ENCODE measurements at places on chromosomes 13 and 19.

DNA sequence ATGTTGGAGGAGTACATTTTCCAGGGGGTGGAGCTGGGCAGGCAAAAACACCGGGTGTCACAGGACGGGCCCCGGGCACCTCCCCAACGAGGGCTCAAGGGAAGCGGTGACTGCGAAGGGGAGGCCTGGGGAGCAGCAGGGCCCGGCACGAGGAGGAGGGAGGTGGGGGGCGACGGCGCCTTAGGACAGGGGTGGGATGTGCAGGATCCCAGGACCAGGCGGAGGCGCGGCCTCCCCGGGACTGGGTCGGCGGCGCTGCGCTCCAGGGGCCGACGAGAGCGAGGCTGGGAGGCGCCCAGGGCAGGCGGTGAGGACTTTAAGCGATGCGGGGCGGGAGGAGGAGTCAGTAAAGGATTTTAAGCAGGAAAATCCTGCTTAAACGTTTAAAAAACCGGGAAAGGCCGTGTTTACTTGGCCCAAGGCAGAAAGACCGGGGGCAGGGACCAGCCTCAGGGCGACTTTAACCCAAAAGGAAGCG, 427 bp downstream of the ZNF160 start:
- no peak for DNase-seq

- DNase-seq, result no peak
These were observed 37.5 kb downstream of the SUGP2 start for GRCh38 chr19:18995804-18996241.

DNA sequence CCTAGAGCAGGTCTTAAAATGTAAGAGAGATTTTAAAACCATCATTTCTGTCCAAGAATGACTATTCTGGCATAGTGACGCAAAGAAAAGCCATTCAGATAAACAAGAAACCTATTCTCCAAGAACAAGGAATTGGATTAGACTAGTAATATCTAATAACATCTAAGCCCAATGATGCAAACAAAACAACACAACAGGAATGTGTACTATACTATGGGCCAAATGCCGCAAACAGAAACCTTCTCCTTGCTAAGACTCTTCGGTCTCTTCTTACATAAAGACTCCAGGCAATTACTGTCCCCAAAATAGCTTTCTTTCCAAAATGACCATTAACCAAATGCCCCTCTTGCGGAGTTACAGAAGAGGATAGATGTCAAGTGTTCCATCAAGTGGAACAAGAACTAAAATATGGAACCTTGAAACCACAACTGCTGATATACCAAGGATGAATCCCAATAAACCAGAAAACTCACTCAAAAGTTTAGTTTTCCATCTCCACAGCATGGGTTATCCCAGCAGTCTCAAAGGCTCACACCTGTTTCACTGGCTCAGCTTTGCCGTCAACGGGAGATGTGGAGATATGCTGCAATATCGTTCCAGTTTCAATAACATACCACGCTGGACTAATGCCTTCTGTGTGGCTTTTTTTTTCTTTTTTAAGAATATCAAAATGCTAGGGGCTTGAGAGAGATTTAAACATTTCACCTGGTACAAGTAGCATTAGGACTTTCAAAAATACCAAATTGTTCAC, 76.2 kb downstream of the FOXO1 start:
- DNase-seq, result no peak

DNA sequence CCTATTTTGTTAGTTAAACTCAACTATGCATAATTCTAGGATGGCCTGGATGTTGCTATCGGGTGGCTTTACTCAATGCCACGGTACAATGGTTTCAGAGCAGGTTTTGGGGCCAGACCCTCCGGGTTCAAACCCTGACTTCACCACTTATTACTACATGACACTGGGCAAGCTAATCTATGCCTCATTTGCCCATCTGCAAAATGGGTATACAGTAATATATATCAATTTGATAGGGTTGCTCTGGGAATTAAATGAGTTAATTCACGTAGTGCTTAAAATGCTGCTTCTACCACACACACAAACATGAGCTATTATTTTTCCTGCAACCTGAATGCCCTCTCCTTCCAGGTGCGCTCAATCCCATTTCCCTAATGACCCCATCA, 839 bp downstream of the ESD start:
- DNase-seq, result no peak

DNA sequence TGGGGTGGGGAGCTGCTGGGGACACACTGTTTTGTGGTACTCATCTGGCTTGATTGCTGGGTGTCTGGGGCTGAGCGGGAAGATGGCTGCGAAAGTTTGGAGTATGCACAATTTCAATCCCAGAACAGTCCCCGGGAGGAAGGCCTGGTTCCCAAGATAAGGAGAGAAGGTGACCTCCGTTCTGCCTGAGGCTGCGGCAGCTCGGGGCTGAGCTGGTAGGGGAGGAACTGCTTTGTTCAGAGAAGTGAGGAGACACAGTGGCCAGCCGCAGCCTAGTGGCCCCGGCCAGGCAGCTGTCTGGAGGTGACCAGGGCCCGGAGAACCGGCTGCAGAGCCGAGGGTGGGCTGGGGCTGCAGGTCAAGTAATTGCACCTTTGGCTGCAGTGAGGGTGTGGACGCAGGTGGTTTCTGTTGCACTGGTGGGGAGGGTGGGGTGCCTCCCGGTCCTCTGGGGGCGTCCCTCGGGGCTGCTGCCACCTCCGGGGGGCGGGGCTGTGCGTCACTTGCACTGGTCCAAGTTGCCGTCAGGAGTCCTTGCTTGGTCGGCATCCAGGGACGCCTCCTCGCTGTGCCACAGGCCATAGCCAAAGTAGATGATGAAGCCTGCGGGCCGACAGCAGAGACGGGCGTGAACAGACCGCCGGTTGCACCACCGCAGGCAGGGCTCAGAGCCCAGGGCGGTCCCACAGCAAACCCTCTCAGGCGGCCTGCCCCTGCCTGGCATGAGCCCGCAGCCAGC, 81.3 kb downstream of the SLC7A1 start:
- no peak for DNase-seq

GRCh38 chr13:37306778-37307544, 201.5 kb upstream of the CSNK1A1L start:
- no peak for DNase-seq

DNA sequence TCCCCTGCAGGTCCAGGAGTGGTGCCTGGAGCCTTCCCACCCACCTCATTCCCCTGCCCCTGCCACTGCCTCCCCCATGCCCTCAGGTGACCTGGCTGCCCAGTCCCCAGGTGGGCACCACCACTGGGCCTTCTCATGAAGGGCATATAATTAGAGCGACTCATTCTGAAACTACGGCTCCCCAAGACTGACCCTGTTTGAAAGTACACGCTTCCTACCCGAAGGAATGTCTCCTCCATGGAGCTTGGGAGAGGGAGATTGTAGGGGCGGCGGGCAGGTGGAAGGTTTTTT, 52.6 kb downstream of the GPR12 start:
- DNase-seq, result no peak

DNA sequence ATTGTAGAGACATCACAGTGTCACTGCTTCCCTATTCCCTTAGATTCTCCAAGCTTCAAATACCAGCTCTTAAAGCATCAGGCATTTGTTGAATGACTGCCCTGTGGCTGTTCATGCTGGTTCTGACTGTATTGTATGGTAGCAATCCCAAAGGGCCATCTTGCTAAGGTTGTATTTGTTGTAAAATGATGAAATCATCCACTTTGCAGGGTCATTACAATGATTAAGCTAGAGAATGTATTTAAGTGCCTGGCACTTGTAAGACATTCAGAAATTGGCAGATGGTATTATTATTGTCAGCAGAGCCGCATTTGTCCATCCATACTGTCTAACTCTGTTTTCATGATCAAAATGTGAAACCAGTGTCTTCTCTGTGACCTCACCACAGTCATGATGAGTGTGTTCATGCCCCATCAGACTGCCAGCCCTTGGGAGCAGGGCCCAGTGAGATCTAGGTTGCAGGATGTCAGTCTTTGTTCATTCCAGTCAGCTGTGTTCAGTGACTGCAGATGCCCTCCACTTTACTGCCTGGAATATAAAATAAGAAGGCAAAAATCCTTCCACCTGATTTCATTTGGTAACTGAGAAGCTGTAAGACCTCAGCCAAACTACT, 86.1 kb downstream of the DHRS12 start:
- DNase-seq, result no peak

DNA sequence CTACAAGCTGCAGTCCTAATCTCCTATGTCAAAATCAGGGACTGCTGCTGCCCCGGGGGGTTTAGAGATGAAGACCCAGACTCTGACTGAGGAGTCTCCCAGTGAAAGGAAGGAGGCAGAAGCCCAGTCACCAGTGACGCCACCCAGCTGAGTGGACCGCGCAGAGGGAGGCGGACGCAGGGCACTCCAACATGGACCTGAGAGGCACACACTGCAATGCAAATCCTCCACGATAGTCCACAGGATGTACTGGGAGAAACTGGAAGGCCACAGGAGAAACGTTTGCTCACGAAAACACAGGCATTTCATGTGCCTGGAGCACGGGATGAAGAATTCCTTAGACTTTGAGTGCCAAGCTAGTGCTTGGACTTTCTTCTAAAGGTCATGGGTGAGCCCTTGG, 58.3 kb downstream of the IRS2 start:
- DNase-seq, result no peak
